Left cardiac atrium (tissue), 4 donors: ENCODE measurements at places on chromosomes 6 and 20. TPM values are rescaled to one million over a fixed set of nuclear protein-coding genes. Genes with fewer than 3 reads are reported as not detected.

The COL11A2 gene
- total RNA-seq: 0.94 TPM

- DNase-seq: no peak
These were observed 15.2 kb downstream of the CDH22 start for GRCh38 chr20:46293084-46293483.

DNA sequence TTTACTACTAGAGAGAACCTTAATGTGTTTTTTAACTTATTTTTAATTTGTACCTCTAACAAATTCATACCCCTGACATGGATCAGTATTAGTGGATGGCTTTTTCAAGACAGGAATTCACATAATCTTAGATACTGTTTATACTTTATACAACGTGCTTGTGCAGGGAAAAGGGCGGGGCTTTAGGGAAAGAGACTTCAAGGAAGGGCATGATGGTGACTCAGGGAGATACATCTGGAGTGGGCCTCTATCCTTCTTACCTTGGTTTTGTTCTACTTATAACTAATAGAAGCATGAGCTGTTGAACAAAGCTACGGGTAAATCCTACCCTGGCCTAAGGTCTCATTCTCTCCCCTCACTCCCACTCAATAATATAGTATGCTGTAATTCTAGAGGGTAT, 160.8 kb downstream of the C6orf58 start:
- no peak for DNase-seq

DNA sequence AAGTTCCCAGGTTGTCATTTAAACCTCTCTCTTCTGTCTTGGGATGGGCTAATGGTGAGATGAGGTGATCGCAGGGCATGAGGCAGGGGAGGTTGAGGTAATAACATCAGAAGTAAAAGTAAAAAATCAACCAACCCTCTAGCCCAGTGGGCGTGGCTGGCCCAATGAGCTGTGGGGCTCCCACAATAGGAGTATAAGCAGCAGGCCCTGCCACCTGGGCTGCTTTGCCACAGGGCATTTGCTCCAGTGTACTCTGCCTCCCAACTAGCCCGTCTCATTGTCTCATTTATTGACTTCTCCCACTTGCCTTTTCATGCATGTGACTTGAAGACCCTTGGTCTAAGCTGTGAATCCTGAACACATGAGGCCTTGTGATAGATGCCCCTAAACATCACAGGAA, 62.8 kb downstream of the PHACTR3 start:
- no peak for DNase-seq

DNA sequence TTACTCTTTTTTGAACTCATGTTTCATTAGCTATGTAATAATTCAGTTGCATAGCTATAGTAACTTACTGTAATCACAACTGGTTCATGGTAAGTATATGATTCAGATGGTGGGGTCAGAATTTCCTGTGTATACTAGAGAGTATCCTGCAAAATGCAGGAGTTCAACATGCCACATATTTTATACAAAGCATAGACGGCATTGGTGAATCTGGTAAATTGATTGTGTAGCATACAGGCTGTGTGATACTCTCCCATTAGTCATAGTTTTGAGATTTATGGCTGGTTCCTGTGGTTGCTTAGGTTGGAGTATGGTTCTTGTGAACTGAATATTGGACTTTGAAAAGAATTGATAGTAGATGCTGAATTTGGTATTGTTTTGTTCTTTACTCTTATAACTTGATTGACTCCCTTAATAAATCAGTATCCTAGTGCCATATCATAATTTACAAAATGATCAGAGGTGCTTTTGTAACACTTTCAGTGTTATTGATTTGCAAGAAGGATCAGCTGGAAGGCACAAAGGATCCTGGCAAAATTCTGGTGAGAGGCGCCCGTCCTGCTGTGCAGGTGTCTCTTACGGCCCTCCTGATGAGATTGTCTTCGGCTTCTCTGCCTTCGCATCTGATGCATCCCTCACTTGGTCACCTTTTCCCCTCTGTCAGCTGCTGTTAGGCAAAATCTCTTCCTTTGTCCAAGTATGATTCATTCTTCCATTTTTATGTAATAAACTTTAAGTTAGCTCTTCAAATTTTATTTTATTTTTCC, 22.6 kb downstream of the SNX9 start:
- DNase-seq: no peak

- no peak for DNase-seq
These were observed 73.5 kb downstream of the ZFP64 start for GRCh38 chr20:52118016-52118623.

DNA sequence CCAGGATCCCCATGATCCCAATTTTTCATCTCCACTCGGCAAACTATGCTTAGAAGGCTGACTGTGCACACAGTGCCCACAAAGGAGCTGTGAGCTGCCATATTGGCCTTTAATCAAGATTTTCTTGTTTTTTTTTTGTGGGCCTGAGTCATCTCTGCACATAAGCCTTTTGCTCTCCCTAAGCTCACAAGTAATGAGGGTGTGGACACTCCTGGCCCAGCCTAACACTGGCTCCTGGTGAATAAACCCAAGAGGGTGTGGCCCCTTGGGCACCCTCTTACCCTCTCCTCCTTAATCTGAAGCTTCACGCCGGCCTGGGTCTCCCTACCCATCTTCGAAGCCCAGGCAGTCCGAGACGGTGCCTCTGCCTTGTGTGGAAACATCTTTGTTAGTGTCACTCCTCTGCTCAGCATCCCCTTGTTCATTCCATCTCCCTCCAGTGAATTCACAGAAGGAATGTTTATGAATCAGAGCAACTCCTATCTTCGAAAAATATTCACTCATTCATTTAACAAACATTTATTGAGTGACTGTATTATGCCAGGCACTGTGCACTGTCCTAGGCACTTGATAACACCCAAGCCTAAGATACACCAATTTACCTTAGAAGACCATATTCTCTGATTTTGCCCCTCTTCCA, 22.2 kb upstream of the MRPS10 start:
- no peak for DNase-seq

DNA sequence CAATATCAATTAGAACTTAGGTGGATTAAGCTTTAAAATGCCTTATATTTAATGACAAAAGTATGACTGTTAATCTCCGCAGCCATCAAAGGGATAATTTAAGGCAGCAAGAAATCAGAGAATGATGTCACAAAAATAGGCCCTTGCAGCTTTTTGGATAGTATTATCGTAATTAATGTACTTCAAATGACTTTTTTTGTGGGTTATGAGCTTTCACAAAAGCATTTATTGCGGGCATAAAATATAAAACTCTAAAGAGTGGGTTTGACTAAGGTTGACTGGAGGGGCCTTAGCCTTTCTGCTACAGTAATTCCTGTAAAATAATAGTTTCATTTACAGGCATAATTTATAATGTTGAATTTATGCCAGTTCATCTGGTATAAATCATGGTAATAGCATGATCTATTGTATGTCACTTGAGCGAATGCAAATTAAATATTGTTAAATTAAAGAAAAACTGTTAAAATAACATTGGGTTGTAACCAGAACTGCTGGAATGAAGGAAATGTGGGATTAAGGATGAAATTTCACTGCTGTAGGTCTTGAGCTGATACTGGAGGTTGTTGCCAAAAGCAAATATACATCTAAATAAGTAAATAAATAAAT, 78.5 kb upstream of the ZFP64 start:
- no peak for DNase-seq

DNA sequence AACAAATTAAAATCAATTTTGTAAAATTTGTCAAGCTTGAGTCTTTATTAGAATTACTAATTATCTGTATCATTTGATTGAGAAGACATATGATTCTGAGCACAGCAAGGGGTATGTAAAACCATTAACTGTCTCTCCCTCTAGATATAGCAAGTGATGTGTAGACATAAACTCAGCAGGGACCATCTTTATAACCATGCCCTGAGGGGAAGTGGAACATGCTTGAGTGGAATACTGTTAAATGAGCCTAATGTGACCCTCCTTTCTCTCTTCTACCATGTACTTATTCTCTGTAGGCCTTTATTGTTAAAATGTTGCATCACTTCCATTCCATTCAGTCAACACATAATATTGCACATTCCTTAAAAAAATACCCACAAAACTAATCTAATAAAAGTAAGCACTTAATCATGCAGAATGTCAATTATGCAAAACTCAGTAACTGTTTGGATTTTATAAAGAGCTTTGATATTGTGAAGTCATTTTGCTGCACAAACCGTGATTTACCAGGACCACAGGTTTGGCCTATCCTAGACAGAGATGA, 896.6 kb upstream of the MANEA start:
- DNase-seq: no peak

- no peak for DNase-seq
These were observed 421.9 kb upstream of the KHDRBS2 start for GRCh38 chr6:62707914-62708313.

The SLC2A4RG gene
- total RNA-seq: 47.9 TPM

The ERMARD gene
- total RNA-seq: 10.5 TPM

DNA sequence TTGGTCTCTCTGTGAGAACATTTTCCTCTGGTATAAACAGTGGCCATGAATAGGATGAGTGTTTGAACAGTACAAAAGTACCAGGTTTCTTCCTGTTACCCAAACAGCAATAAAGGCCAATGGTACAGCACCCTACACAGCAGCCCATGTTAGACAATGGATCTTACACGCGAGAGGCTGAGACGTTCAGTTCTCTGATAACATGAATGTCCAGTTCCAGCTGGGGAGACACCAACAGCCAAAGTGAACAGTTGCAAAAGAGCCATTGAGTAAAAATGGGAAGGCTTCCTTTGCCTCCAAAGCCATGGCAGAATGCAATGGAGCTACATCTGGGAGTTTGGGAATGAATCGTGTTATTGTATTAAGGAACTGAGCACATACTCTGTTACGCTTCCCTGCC, 246.8 kb upstream of the SGK1 start:
- DNase-seq: no peak

- no peak for DNase-seq
These were observed 216.6 kb upstream of the UFL1 start for GRCh38 chr6:96304997-96305396.

GRCh38 chr6:32613475-32613874, 23.7 kb upstream of the HLA-DQA1 start:
- no peak for DNase-seq

The MROH8 gene
- total RNA-seq: 4.8 TPM

- peak; percentile 74 for DNase-seq
These were observed 13.4 kb upstream of the RPS6KA2 start for GRCh38 chr6:166640342-166641043.

DNA sequence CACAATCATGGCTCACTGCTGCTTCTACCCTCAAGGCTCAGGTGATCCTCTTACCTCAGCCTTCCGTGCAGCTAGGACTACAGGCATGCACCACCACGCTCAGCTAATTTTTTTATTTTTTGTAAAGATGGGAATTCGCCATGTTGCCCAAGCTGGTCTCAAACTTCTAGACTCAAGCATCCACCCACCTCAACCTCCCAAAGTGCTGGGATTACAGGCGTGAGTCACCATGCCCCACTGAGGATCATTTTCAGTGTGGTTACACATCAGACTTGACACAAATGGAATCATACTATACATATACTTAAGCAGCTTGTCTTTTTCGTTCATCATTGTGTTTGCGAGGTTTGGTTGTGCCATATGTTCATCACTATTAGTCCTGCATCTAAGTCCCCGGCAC, 26.6 kb downstream of the ZC3H12D start:
- no peak for DNase-seq

DNA sequence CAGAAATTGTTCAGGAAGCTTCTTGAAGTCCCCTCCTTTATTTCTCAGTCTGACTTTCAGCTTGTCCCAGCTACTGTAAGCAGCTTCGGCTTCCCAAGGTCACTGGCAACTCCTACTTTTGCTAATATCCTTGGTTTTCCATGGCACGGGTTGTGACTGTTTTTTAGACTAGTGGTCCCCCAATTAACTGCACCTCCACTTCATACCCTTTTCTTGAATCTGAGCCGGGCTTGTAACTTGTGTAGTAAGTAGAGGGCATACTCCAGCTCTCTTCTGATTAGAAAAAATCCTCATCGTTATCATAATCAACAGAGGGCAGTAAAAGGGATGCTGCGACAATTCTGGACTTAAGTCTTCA, 162.3 kb upstream of the TNFAIP3 start:
- no peak for DNase-seq

The TGM2 gene
- total RNA-seq: 383 TPM

The KCNK16 gene
- not detected for total RNA-seq

GRCh38 chr6:5665173-5665572, 341.6 kb downstream of the NRN1 start:
- DNase-seq: no peak

- DNase-seq: no peak
These were observed 33.3 kb upstream of the ADGRF4 start for GRCh38 chr6:47665112-47665511.

The PACSIN1 gene
- 3.4 TPM for total RNA-seq

The FERMT1 gene
- 1.5 TPM for total RNA-seq

The ZBP1 gene
- total RNA-seq: not detected

The PPP1R3G gene
- 10.7 TPM for total RNA-seq

DNA sequence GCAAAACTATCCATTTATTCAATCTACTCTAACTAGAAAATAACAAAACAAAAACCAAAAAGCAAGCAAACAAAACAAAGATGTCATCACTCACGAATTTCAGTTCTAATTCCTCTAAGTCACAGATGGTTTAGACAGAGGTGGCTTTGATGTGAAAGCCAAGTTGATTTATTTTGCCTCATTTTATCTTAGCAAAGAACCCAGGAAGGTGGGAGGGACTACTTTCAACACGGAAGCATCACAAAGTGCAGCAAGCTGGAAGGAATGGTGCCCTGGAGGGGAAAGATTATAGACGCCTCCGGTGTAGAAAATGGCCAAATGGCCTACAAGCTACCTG, 88.4 kb downstream of the LAMP5 start:
- no peak for DNase-seq

The LKAAEAR1 gene
- total RNA-seq: not detected

GRCh38 chr20:24991897-24992486, 559 bp downstream of the APMAP start:
- DNase-seq: no peak

GRCh38 chr20:23605867-23606651, at the start of gene CST9:
CST9 (minus strand) TSS chr20:23605917; CDS start chr20:23605864, 53 bp downstream.
- no peak for DNase-seq

DNA sequence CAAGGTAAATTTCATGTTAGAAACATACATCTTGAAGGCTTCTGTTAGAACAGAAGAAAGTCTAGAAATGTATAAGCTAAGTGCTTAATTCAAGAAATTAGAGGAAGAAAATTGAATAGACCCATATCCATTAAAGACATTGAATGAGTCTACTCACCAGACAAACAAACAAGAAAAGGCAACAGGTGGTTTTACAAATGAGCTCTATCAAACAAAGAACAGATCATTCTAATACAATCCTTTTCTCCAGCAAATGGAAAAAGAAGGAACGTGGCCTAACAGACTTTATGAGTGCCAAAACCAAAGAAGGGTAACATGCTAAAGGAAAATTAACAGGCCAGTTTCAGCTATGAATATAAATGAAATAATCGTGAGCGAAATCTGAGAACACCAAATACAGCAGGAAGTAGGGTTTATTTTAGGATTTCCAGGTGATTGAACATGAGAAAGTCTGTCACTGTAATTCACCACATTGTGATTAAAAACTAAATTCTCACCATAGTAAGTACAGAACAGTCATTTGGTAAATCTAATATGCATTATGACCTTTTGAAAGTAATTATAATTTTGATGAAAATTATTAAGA, 22.6 kb downstream of the MTHFD1L start:
- DNase-seq: no peak

GRCh38 chr6:137434640-137435039, 59.6 kb downstream of the OLIG3 start:
- DNase-seq: no peak

The LRRC73 gene
- total RNA-seq: 1.2 TPM

- DNase-seq: no peak
These were observed 22.9 kb downstream of the OR2B2 start for GRCh38 chr6:27889275-27889627.

- DNase-seq: peak; percentile 35
These were observed 33.9 kb downstream of the SLC17A4 start for GRCh38 chr6:25788305-25788922.

The NHLRC1 gene
- total RNA-seq: 1.9 TPM
